ENCODE measurements at places on chromosomes 4 and X. TPM values are rescaled to one million over a fixed set of nuclear protein-coding genes. Genes with fewer than 3 reads are reported as not detected.

DNA sequence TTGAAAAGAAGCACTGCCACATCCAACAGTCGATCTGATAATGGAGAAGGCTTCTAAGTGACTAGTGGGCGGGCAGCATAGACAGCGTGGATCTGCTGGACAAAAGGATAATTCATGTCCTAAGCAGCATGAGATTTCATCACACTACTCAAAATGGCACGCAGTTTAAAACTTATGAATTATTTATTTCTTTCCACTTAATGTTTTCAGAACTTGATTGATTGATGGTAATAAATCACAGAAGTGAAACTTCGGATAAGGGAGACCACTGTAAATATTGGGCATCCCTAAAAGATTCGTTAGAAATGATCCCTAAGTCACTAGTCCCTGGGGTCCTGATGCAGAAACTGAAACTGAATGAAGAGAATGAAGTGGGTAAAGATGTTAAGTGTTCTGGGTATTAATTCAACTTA is 93.0 kb upstream of the ANK2 start:
- no peak for DNase-seq

The SLC39A8 gene
- 104 TPM for total RNA-seq

- peak; percentile 42 for DNase-seq
These were observed 75.9 kb upstream of the ENPP6 start for GRCh38 chr4:184293552-184293951.

DNA sequence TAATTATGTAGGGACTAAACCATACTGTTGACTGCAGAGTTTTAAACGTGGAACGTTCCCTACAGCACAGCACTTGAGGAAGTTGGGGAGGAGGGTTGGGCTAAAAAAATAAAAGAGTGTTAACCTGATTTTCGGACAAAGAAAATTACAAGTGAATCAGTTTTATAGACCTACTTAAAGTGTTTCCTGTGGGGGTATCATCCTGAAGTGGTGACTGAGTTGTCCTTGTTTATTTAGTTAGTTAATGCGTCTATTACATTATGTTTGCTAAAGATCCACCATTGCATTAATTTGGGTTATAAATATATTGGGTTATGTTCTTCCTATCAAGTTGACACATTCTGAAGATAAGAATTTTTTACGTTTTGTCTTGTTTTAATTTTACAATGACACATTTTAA is 14.7 kb downstream of the UNC5C start:
- no peak for DNase-seq

- DNase-seq = no peak
These were observed 90.4 kb downstream of the EIF4E start for GRCh38 chr4:98838531-98838930.

DNA sequence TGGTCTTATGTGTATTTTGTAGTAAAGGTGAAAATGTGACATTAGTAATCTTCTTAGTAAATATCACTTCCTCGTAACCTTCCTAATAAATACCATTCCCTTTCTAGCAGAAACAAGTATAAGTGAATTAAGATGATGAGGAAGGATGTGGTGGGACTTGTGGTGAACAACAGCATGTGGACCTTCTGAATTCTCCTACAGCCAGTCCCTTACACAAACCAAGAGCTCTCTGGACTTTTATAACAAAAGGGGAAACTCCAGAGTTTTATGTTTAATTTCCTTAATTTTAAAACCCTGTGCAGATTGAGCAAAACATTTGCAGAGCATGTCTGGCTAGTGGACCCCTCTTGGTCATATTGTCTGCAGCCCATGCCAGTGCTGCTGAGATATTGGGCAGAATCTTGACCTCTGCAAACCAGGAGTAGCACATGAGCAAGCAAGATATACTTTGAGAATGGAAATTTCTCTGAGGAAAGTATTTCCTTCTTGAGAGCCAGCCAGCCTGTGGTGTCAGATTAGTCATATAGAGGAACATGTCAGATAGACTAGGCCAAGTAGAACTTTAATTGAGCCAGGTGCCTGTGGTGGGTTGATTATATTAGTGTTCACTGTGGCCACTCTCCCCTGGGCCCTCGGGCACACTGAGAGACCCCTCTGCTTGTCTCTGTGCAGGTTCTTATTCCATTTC is 328.2 kb downstream of the DKK2 start:
- DNase-seq = no peak

GRCh38 chr4:32841217-32841616 is 2121.0 kb downstream of the PCDH7 start:
- DNase-seq = no peak

The IGSF1 gene
- 0.10 TPM for total RNA-seq

DNA sequence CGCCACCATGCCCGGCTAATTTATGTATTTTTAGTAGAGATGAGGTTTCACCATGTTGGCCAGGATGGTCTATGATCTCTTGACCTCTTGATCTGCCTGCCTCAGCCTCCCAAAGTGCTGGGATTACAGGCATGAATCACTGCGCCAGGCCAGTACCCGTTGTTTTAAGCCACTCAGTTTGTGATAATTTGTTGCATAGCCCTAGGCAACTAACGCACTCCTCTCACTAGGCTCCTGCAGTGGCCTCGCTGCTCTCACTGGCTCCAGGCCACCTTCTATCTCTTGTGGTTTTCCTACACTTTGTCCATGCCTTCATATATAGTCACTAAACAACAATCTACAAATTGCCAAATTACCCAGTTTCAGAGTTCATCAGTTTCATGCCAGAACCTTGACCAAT is 58.1 kb downstream of the DCHS2 start:
- no peak for DNase-seq

DNA sequence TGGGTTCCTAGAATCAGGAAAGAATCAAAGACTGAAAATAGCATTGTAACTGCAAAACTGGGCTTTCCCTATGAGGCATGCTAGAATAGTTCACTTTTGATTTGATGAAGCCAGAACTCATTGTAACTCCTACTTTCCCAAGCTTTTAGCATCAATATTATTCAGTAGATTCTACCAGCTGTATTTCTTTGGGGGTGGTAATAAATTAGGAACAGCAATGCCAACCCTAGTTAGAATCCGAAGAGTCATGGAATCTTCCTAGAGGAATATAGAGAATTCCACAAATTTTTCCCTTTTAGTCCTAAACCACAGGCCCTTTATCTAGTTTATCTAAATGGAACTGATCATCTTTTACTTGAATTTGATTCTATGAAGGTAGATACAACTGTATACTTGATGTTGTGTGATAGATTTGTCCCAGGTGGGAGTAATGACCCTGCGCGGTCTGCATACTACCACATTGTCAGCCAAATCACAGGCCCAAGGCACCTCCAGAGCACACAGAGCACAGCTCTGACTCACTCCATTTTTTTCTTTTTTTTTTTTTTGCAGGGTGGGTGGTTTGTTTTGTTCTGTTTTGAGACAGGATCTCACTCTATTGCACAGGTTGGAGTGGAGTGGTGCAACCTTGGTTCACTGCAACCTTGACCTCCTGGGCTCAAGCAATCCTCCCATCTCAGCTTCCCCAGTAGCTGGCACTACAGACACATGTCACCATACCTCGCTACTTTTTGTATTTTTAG is 66.6 kb downstream of the EDNRA start:
- no peak for DNase-seq

The GSX2 gene
- not detected for total RNA-seq

GRCh38 chr4:16116019-16116418 is 32.2 kb upstream of the PROM1 start:
- DNase-seq = no peak

- DNase-seq = no peak
These were observed 60.5 kb downstream of the SEC24D start for GRCh38 chr4:118775405-118775804.

- no peak for DNase-seq
These were observed 41.7 kb downstream of the ATP8A1 start for GRCh38 chr4:42615131-42615763.

GRCh38 chr4:155603360-155603891 is 63.2 kb upstream of the GUCY1A1 start:
- no peak for DNase-seq

DNA sequence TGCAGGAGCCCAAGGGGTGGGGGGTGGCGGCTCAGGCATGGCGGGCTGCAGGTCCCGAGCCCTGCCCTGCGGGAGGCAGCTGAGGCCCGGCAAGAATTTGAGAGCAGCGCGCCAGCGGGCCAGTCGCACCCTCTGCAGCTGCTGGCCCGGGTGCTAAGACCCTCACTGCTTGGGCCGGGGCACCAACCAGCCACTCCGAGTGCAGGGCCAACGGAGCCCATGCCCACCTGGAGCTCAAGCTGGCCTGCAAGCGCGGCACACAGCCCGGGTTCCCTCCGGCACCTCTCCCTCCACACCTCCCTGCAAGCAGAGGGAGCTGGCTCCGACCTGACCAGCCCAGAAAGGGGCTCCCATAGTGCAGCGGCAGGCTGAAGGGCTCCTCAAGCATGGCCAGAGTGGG is 758.2 kb upstream of the INTU start:
- no peak for DNase-seq

Measured in colonic mucosa (tissue), 4 donors.